Osteocyte (in vitro differentiated cells): ENCODE measurements at places on chromosomes 4 and X. TPM values are rescaled to one million over a fixed set of nuclear protein-coding genes. Genes with fewer than 3 reads are reported as not detected.

MSX1 gene
- 2.2 and 3.5 TPM in 2 replicates for total RNA-seq

DNA sequence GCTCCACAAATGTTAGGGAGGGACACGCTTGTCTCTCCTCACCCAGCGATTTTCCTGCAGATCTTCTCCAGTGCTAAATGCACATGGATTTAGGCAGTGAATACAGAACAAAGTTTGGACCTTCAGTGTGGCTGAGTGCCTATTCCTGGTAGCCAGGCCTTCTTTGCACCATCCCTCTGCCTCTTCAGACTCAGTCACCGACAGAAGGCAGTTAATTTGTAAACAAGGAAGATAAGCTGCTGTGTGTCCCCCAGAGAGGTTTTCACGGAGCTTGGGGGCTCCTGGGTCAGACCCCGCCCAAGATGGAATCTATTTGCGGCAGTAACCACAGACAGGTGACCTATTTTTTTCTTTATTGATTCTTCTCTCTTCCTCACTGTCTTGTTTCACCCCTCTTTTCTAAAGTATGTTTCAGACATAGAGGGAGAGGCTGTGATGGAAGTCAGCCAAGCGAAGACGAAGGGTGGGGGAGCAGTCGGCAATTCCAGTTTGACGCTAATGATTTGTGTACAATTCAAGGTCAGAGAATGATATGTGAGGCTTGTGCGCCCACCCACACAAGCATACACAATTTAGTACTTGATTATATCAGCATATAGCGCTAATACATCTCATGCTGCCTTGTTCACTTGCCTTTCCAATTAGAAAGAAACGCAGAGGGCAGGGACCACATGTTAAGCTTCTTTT is 200.8 kb downstream of the MGST2 start:
- H3K4me3 ChIP-seq: no peak overlapping the region
- no peak overlapping the region for H3K27ac ChIP-seq
- peaks cover 2% of the 10 kb centered on the region for H3K36me3 ChIP-seq

FOXR2 gene
- total RNA-seq: not detected in 2 replicates

DNA sequence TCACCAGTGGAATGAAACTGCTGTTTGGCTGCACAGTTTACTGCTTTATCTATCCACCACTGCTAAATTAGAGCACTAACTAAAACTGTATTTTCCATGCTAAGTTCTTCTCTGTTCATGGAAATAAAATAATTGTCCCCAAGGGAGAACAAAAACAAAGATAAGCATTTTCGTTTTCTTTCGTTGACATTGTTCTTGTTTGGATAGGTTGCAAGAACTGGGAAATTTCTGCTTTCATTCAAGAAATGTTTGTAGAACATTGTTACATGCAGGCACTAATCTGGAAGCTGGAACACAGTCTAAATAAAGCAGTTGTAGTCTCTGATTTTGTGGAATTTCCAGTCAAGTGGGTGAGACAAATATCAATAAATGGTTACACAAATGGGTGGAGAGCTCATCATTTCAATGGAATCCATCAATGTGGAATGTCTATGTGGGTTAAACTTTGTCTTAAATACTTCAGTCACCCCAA is 5.8 kb upstream of the CXCL8 start:
- H3K27ac ChIP-seq: peak overlapping the region; percentile 85
- H3K4me1 ChIP-seq: peaks cover 61% of the 10 kb centered on the region
- no peaks in the 10 kb centered on the region for H3K36me3 ChIP-seq
- H3K27me3 ChIP-seq: no peaks in the 10 kb centered on the region

CCKAR gene
- total RNA-seq: not detected in 2 replicates

- H3K4me1 ChIP-seq: no peaks in the 10 kb centered on the region
- H3K27ac ChIP-seq: no peak overlapping the region
- H3K27me3 ChIP-seq: no peaks in the 10 kb centered on the region
- DNase-seq: no peak
- no peak overlapping the region for H3K4me3 ChIP-seq
- H3K36me3 ChIP-seq: no peaks in the 10 kb centered on the region
Observed at GRCh38 chrX:35090801-35091200, 148.2 kb downstream of the FAM47B start.

AVPR2 gene
- not detected in 2 replicates for total RNA-seq
